ENCODE measurements at places on chromosomes 1 and 21.

DNA sequence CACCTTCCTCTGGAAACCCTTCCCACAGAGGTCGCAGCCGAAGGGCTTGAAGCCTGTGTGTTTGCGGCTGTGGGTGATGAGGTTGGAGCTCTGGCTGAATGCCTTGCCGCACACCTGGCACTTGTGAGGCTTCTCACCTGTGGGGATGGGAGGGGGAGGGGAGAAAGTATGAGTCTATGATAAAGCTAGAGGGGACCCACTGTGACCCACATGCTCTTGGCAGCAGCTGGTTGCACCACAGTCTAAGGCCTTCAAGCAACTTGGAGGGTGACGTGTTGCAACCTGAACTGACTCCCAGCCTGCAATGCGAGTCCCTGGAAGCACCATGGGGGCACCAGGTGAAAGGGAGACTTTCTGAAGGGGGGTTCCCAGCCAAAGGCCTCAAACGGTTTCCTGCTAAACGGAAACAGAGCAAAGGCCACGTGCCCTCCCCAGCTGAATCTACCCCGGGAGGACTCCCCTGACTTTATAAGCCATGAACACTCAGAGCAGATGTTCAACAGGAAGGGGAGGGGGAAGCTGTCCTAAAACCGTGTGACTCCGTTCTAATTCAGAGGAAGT, 10.6 kb downstream of the GFI1 start:
- no peak for DNase-seq

DNA sequence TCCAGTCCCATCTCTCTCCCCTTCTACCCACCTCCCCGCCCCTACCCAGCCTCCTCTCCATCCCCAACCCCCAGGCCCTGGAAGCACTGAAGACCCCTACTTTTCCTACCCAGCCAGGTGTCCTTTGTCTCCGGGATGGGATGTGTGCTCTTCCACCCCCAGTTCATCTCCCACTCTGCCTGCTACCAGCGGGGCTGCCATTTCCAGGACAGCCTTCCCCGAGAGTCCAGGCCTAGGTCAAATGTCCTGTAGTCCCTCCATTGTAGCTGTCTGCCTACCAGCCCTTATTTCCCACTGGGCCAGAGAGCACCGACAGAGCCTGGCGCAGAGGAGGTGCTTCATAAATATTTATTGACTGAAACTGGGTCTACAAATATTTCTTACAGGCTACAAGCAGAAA, 72.0 kb upstream of the TLR5 start:
- DNase-seq, result no peak

DNA sequence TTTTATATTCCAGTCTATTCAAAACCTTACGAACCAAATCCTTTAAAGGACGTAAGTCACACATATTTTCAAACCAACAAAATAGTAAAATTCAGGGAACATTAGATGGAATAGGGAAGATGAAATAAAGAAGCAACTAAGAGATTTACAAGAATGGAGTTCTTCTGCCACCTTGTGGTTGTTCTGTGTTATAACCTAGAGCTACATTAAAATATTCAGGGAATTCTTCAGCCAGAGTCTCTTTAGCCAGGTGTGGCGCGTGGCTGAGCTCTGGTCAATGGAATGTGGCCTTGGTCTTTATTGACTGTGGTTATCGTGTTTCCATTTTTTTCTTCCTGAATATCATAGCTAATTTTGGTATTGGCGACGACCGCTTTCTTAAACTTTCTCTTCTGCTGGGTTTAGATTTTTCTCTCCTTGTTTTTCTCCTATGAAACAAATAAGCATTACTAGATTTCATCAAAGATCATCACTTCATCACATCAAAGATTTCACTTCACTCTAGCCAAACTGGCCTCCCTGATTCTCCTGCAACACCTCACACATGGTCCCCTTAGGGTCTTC, 221.3 kb downstream of the MRPL39 start:
- DNase-seq, result no peak

- no peak for DNase-seq
Observed at GRCh38 chr21:39319814-39320332, 6.4 kb upstream of the BRWD1 start.

DNA sequence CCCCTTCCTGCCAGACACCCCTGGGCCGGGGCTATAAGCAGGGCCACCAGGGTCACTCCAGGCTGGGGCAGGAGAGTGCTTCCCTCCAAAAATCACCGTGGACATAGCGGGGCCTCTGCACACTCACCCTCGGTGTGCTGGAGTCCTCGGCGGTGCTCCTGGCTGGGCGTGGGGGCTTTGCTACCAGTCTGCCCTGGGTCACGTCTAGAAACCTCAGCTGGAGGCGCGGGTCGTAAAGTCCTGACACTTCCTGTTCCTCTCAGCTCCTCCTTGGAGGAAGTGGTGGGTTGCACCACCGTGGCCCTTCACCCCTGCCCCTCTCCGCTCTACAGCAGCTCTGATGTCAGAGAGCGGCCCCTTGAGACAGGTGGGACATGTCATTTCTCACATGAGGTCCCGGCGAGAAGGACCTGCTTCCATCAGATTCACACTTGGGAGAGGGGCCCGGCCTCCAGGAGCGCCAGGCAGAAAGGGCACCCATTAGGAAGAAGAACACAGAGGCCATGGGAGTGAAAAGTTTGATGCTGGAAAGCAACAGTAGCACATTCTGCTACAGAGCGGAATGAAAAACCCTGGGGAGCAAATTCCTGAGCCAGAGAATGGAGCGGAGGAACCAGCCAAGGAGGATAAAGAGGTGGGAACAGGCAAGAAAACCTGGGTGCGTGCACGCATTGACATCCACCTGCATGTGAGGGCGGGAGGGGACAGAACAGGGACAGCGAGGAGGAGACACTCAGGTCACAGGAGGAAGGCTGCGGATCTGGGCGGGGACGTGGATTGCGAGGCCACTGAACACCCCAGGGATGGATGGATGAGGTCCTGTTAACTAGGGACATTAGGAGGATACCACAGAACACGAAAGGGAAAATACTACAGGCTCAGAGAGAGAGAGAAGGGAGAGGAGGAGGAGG, at the start of gene ITGB2:
TSS of gene ITGB2 (minus strand) at position 206 of the 911 bp plus-strand sequence. CDS start 10,117 bp downstream, outside the sequence.
- DNase-seq, result no peak

- no peak for DNase-seq
Observed at GRCh38 chr1:53477651-53478501, 18.7 kb downstream of the DMRTB1 start.
